ENCODE measurements at places on chromosomes 2 and 18.

GRCh38 chr2:85831735-85832134 lies 57.1 kb downstream of the ST3GAL5 start:
- DNase-seq = no peak

DNA sequence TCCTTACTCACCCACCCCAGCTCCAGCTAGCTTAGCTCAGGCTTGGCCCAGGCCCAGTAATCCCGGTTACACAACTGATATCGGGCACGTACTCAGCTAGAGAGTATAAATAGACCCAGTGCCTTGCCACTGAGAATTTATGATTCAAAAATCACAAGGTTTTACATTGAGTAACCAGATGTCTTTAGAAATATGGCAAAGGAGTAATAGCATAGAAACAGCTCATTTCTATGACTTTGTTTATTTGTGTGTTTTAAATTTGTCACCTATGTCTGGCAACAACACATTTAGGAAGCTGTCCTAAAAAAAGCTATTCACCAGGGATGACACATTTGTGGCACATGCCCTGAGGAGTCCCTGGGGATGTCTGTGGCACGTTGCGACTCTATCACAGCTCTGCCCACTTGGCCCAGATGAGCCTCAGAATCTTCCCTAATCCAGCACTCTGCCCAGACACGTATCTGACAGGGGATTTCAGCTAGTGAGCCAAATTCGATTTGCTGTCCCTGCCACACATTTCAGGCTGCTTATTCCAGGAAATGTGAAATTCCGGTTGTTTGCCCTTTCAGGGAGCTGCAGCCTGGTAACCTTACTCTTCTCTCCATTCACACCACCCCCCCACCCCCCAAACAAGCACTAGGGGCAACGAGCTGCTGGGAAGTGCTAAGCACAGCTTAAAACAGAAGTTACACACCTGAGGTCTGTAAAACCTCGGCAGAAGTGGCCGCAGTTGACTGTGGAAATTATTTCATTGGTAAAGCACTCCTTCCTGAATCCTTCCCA lies 85.4 kb upstream of the ZCCHC2 start:
- DNase-seq = no peak

- DNase-seq = no peak
These were observed 15.5 kb downstream of the GORASP2 start for GRCh38 chr2:170944545-170944944.

DNA sequence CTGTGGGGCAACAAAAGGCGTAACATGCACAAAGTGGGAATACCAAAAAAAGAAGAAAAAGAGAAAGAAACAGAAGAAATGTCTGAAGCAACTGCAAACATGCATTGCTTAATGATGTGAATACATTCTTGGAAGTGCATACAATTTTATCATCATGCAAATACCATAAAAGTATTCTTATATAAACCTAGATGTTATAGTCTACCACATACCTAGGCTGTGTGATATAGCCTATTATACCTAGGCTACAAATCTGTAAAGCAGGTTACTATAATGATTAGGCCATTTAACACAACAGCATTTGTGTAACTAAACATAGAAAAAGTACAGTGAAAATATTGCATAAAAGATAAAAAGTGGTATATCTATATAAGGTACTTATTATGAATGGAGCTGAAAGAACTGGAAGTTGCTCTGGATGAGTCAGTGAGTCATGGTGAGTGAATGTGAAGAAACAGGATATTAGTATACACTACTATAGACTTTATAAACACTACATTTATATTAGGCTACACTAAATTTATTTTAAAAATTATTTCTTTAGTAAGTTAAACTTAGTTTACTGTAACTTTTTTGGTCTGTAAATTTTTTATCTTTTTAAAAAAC lies 319.4 kb upstream of the KCNH7 start:
- DNase-seq = no peak

DNA sequence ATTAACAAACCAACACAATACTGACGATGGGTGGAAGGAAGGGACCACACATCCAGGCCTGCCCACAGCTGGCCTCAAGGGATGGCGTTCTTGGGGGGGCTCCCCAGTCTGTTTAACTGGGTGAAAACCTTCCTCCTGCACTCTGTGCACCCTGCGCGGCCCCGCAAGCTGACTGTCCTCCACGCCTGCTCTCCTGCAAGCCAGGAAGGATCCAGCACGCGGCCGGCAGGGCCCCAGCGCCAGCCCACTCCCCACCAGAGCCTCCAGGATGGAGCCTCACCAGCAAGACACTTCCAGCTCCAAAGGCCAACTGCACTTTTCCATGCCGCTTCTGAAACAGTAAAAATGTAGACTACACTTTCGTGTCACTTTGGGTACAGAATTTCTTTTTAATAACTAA lies 135.1 kb downstream of the ZNF516 start:
- no peak for DNase-seq

DNA sequence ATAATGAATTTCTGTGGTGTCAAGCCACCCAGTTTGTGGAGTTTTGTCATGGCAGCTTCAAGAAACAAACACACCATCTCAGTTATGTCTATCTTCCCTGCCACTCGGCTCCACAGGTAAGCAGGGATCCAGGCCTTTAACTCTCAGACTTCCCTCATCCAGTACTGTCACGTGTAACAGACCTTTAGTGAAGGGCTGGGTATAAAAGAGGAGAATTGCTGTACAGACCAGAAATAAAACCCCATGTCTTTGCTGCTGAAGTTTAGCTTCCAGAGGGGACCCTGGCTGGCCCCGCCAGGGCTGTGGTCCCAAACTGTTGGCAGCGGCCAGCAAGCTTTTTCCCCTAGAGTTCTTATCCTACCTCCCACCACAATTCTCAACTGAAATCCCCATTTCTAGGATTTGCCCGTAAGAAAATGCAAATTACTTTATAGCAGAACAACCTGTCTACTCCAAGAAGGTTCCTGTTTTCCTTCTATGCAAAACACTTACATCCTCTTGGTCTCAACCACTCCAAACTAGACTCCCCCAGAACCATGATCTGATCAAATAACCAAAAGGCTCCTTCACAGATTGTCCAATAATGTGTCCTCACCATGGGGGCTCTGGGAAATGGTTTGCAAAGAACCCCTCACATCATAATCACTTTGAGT lies 438.0 kb upstream of the ID2 start:
- DNase-seq = no peak

DNA sequence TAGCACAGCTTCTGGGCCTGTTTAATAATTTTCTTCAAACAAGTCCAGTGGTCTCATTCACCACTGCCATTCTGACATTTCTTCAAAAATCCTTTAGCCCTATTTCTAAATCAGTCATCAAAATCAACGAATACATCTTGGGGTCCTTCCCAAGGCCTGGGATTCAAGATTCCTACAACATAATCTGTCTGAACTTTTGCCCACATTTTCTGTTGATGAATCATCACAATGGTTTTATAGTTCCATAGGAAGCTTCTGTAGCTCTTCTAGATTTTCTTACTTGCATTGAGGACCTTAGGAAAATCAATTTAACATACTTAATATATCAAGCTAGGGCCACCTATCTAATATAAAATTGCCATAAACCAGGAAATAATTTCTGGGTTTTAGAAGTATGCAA lies 811.8 kb upstream of the ACVR2A start:
- DNase-seq = no peak

DNA sequence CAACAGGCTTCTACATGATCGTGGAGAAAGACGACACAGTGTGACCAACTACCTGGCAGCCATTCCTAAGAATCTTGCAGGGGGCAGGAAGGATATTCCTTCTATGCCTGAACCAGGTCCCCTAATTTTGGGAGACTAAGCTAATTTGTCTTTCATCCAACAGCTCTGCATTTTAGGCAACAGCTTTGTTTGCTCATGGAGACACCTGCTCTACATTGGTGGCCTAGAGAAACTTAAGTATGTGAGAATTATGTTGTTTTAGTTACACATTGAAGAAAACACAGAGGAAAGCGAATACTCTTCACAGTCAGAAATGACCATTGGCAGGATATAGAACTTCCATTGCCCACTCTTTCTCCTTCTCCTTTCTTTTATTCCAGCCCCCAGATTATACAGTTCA lies 75.2 kb downstream of the ASXL3 start:
- DNase-seq = no peak

DNA sequence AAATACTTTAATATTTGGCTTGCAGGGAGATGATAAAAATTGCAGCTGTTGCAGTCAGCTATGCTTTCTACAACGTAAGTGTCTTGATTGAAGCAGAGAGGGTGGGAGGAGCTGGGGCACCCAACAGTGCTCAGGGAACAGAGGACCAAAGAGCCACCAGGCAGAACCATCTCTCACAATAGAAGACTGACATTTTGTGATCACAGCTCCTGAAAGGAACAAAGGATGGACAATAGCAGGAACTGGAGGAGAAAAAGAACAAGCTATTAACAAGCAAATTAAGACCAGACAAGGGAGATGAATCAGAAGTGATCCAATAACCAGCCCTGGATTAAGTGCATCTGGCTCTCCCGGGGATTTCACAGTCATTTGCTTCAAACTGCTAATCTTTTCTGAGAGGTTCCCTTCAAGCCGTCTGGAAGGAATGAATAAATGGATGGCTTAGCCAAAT lies 65.7 kb upstream of the SMAD2 start:
- peak; percentile 72 for DNase-seq

- no peak for DNase-seq
These were observed 14.8 kb upstream of the C2orf66 start for GRCh38 chr2:196823750-196824522.

DNA sequence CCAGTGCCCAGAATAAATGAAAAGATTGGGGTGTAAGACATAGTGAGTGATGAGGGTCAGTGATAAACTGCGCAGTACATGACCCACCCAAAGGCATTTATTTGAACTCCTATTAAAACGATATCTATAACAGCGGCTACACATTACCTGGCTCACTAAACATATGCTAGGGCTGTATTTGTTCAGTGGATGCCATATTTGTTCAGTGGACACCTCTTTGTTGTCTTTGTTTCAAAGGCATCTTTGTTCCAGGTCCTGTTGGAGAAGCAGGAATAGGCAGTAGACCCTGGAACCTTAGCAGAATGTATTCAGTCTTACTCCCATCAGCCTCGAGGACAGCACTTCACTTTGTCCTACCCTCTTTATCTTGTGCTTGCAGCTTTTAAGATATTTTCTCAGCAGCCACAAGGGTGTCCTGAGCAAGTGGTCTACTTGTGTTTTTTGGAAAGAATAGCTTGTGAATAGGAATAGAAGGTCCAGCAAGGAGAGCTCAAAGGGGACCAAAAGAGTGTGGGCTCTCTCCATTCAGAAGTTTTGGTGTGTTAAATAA lies 650.8 kb upstream of the FANCL start:
- DNase-seq = no peak

- DNase-seq = no peak
These were observed 105.5 kb upstream of the NEUROD1 start for GRCh38 chr2:181785691-181786344.

DNA sequence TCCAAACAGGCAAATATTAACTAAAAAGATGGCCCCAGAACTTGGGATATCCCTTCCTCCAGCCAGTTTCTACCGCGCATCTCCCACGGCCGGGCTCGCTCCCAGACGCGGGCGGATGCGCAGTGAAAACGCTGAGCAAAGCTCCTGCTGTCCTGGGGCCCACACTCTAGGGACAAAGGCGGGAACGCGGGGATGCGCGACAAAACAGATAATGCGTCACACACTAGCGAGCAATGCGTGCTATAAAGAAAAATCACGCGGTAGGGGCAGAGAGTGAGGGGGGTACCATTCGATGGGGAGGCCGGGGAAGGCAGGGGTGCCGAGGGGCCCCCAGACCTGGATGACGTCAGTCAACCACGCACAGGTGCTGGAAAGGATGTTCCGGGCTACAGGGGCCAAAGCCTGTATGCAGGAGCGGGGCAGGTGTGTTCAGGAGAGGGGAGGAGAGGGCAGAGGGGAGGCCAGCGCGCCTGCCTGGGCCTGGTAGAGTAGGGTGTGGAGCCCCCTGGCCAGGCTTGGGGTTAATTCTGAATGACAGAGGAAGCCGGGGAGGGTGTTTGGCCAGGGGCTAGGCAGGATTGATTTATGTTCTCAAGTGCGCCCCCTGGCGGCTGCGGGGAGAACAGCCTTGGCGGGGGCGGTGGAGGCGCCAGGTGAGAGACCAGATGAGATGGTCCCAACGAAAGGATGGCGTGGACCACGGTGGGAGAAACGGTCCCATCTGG lies 14.9 kb upstream of the ITM2C start:
- no peak for DNase-seq

GRCh38 chr2:69914950-69915945 lies at the start of gene MXD1:
TSS of gene MXD1 (plus strand) at chr2:69915109. CDS start at chr2:69915331, 222 bp downstream.
- no peak for DNase-seq

DNA sequence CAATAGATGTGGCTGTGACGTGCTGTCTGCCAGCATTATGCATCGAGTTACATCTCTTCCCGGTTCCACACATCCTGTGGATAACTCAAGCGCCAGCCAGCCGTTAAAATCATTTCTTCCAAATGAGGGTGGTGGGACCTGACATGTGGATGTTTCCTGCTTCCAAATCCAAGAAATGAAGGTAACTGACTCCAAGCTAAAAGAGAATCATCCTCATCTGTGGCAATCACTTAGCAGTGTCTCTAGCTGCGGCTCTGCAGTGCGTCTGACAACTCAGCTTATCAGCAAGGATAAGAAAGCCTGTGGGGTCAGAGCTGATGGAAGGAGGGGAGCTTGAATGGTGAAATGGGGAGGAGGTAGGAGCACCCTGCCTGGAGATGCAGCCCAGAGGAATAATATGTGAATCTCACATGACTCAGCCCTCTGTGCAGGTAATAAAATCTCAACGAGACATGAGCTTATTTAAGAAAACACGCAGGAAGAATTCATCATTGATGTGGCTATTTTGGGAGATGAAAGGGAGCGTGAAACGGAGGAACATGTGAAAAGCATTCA lies 382.2 kb upstream of the TRIB2 start:
- no peak for DNase-seq

DNA sequence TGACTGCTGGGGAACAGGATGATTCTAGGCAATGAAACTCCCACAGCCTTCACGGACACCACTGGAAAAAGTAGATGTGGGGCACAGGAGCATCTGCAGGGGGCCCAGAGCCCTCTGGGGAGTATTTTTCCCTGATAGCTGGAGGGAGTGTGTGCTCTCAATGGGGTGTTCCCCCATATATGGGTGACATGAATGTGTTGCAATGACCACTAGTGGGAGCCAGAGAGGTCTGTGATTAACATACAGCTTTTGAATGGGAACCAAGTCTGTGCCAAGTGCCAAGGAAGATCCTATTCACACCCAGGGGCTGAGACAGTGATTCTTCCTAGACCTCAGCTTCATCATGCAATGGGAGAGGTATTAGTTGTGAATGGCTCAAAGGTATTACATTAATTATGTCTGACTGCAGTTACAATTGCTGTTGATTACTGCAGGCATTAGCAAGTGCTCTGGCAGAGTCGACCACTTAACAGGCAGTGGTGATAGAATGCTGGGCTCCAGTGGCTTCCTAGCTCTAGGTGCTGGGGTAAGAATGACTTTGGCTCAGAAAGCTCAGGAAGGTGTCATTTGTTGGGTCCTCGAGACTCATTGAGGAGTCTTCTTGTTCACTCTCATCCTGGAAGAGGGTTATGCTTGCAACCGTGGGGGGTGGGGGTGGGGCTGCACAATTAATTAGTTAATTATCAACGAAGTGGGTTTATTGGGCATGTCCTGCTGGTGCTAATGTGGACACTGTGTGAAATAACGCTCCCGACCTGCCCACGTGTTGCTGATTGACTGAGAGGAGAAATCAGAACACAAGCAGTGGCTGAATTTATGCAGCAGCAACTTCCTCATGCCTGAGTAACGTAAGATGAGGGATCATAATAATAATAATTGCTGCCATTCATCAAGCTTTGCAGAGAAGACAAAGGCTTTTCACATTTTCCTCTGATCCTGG lies 194.1 kb downstream of the CLIP4 start:
- peak; percentile 36 for DNase-seq

Measured in NCI-H1930 (cell line).